Non-pigmented ciliary epithelial cell (primary cell): ENCODE measurements at places on chromosomes 7 and 10.

- DNase-seq = no peak
Measured at GRCh38 chr7:112398534-112398933, 51.7 kb upstream of the IFRD1 start.

- DNase-seq = no peak
Measured at GRCh38 chr10:126131341-126131740, 235.0 kb downstream of the FANK1 start.

- no peak for DNase-seq
Measured at GRCh38 chr10:95640891-95641315, 15.6 kb downstream of the ALDH18A1 start.

GRCh38 chr7:137040745-137041144 lies 172.3 kb downstream of the CHRM2 start:
- no peak for DNase-seq

DNA sequence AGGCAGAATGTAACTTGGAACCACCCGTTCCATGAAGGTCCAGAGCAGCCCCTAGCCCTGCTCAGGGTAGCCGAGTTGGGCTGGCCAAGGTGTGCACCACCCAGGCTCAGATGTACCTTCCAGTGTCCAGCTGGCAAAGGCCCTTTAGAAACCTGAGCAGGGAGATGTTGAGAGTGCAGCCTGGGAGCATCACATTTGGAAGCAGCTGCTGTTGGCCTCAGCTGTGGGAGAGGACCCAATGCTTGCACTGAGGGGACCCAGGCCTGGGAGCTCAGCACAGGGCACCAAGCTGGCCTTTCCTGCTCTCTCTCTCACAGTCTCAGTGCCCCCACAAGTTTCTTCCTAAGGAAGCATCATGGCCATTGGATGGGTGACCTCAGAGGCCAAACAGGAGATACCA lies 33.5 kb downstream of the ANXA8 start:
- DNase-seq = no peak

- DNase-seq = no peak
Measured at GRCh38 chr7:72278550-72278949, 133.6 kb downstream of the CALN1 start.

DNA sequence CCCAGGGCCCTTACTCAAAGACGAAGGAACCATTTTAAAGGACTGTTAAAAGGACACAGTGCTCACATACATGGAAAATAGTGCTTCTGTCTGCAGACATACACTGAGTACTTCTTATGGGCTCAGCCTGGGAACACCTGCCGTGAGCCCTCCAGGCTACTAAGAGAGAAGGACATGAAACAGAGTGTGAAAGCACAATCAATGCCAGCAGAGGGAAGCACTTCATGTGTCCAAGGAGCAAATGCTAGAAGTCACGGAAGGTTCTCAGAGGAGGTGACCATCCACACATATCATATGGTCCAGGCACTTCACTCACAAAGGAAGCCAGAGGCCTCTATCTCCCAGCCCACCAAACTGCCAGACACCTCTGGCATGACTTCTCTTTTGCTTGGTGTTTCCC lies 15.5 kb downstream of the ELMO1 start:
- no peak for DNase-seq

DNA sequence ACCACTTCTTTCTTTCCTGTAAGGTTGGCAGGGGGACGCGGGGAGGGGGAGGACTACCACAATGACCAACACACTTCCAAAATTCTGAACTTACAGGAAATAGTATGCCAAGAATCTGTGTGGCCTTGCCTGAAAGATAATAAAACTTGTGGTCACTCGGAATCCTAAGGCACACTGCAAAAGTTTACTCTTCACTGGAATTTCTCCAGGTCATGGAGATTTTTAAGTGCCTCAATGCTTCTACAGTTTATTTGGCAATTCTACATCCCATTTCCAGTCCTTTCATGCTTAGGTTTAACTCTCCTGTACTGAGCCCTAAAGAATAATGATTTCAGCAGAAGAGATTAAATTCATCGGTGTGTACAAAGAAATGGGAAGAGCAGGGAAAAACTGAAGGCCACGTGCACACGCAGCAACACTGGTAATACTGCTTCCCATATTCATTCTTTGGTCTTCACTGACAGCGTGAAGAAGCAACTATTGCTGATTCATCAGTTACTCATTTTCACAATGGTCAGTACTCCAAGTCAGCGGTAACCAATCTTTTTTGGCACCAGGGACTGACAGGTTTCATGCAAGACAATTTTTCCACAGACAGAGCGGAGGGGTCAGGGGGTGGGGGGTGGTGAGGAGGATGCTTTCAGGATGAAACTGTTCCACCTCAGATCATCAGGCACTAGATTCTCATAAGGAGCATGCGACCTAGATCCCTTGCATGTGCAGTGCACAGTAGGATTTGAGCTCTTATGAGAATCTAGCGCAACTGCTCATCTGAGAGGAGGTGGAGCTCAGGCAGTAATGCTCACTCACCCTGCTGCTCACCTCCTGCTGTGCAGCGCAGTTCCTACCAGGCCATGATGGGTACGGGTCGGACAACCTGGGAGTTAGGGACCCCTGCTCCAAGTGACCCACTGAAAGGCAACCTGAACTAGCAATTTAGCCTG lies 9.8 kb downstream of the LARP4B start:
- DNase-seq = no peak

DNA sequence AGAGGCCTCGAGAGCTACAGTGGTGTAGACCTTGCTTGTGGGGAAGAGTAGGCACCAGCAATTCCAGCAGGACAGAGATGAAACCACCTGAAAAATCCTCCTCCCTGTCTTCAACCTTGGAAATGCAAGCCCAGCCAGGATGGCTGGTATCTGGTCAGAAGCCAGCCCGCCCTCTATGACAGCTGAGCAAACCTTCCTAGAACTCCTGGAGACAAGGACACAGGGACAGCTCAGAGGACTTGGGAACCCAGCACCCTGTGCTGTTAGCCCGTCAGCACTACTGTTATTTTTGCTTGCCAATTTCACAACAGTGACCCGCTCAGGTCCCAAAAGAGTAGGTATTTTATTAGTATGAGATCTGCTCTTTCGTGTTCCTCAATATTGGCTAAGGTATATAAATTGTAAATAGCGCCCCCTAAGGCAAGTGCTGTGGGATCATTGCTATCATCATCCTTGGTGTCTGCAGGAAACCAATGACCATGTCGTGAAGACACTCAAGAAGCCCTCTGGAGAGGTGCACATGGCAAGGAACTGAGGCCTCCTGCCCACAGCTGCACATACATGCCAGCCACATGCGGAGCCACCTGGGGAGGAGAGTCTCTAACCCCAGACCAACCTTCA lies 156.5 kb upstream of the CHST15 start:
- no peak for DNase-seq

GRCh38 chr10:125521721-125522680 lies 161.0 kb downstream of the TEX36 start:
- no peak for DNase-seq

GRCh38 chr7:75966190-75966961 lies 28.0 kb downstream of the TMEM120A start:
- no peak for DNase-seq
